Activated CD8-positive, alpha-beta memory T cell treated with anti-CD3 and anti-CD28 coated beads, Interleukin-2, amount 50 U/mL, for 48 hours (primary cell): ENCODE measurements at places on chromosomes 7 and 10.

DNA sequence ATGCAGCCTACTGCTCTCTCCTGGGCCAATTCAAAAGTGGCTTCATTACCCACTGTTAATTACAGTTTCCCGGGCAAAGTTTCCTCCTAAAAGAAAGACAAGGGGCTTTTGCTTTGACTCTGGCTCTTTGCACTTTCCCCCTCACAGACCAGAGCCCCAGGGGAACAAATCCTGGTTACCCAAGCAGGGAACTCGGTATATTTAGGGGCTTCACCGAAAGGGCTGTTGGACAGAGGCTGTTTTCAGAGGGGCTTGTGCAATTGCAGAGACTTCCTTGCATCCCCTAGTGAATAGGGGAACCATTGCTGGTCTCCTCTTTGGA lies 7.0 kb downstream of the CPA1 start:
- no peak for DNase-seq

DNA sequence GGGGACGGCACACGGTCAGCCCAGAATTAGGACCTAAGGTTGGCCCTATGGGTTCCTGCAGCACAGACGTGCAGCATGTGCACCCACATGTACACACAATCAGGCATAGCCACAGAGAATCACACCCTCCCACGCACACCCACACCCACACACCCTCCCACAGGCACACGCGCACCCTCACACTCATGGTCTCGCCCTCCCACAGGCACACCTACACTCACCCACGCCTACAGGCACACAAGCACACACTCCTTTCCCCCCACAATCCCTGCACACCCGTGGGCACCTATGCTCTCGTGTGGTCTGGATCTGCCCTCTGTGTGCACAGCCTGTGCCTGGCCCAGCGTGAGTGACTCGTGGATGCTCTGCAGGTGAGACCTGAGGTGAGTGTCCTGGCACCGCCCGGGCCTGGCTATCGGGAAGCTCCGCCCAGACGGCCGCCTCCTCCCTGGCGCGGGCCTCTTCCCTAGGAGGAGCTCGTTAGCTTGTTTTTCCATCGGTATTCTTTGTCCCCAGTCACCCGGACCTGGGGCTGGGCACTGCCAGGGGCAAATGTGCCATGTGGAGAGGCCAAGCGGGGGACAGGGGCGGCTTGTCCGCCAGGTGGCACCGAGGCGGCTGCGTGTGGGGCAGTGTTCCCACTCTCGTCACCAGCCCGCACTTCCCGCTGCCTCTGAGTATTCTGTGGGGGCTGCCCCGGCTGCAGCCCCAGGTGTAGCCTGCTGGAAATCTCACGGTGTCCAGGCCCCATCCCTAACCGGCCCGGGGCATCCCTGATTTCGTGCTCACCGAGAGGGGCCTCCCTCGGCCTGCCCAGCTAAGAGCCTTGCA lies 110.2 kb upstream of the FAM20C start:
- peak; percentile 37 for DNase-seq

- DNase-seq = no peak
Measured at GRCh38 chr7:155003092-155003375, at the start of gene PAXIP1. Gene PAXIP1, minus strand, starts transcription at chr7:155003124. Its CDS starts 195 bp downstream, at chr7:155002929.

DNA sequence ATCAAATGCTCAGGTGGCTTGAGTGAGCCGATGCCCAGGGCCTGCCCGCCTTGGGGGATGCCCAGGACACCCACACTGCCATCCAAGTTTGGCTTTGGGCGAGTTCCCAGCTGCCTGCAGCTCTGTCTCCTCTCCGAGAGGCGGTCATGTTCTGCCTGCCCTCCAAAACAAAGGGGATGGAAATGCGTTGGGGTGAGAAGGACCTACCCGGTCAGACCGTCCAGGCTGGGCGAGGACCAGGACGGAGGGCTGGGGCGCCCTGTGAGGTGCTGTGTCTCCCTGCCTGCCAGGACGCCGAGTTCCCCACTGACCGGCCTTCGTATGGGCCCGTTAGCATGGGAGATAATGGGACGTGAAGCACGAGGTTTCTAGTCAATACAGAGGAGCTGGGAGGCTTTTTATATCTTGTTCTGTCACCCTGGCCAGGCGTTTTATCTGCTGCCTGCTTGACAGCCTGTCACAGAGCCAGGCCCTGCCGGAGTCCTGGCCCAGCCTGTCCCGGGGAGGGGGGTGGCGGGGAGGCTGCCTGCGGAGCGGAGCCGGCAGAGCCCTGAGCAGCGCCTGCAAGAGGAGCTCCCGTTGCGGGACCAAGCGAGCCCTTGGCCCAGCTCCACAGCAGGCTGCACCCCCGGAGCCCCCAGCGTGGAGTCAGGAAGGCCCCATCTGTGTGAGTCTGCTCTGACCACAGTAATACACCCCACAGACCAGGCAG lies 22.0 kb upstream of the ELFN1 start:
- DNase-seq = no peak

DNA sequence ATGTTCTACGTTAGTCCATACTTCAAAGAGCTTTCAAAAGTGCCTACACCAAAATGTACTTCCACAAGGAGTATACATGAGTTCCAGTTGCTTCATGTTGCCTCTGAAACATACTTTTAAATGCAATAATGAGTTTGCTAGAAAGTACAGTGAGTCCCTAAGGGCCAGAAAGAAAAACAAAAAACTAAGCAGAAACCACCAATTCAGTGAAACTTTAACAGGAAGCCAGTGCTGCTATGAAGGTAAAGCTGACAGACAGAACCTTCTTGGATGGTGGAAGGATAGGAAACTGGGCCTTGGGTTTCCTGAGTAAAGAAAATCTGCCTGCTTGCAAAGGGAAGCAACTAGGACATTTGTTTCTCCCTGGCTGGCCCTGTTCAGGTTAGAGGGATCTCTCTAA lies 104.2 kb downstream of the CTTNBP2 start:
- no peak for DNase-seq

DNA sequence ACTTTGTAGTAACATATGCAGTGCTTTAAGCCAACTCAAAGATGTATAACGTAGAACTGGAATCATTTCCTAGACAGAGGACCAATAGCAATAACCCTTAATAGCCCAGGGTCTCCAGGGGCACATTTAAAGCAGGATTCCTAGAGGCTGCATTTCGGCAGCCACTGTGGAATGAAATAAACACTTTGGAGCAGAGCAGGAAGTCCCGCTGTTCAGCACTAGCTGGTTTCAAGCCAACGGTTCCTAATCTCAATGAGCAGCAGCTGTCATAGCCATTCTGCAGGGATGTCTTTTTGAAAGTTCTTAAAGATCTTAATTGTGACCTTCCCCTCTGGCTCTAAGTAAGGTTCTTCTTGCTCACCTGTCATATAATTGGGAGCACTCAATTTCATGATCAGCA lies 18.4 kb upstream of the MACROH2A2 start:
- DNase-seq = no peak

- peak; percentile 83 for DNase-seq
Measured at GRCh38 chr10:79242620-79243152, 104.6 kb upstream of the PPIF start.

GRCh38 chr7:71775648-71776047 lies 636.5 kb downstream of the CALN1 start:
- DNase-seq = no peak

DNA sequence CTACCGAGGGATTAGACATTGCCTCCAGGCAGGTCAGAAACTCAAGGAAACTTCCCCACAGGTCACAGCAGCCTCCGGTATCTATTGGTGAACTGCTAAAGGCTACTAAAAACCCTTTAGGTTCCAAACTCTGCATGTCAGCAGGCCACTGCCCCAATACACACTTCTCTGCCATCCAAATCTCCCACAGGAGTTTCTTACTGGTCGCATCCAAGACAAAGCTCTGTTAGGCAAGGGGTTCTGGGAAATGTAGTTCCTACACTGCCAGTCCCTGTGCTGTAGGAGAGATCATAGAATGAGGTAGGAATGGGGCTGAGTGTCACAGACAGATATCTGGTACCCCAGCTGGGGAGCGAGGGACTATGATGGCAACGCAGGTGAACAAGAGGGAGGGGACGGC lies 757.0 kb upstream of the C7orf33 start:
- no peak for DNase-seq

DNA sequence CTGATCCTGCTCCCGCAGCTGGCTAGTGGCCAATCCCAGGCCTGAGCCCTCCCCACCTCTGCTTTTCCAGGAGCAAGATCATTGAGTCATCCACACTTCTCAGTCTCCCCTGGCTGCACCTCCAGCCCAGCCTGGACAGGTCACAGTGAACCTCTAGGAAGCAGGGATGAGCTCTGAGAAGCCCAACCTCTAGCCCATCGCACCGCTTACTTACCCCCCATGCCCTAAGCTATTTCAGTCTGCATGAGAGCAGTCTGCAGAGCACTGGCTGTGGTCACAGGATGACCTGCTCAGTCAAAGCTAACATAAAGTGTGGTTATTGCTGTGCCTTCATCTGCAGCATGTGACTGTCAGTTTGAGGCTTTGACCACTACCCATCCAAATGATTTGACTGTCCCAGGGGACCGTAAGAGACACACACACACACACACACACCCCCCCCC lies 129.2 kb downstream of the SORBS1 start:
- DNase-seq = no peak

DNA sequence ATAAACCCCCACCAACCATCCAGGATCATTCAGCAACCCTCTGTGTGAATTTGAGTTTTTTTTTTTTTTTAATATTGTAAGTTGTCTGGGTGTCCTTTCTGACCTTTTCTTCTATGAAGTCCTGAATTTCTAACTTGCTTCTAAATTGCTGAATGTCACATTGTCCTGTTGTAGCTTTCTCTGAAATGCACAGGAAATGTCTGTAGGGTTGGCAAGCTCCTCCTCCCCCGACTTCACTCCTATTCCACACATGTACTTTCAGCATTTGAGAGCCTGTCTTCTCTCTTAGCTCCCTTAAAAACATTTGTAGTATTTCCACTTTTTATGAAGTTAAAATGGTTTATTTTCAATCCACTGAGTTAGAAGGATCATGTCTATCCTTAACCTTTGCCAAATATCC lies 3.3 kb upstream of the CNNM2 start:
- DNase-seq = no peak

DNA sequence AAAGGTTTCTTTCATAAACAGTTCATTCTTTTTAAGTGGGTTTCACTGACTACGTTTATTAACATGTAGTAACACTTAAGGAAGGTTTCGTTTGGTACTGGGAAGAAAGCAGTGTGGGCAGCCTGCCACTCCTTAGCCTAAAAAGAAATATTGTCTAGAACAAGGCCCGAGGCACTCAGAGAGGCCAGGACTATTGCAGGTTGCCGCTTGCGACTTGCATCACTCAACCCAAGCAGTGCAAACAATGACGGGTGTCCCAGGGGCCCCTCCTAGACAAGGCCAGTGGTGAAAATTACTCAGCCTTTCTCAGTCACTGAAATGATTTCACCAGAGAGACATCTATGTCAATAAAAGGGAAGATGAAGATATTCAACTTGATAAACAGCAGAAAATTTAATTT lies 243.9 kb downstream of the SNX13 start:
- no peak for DNase-seq

DNA sequence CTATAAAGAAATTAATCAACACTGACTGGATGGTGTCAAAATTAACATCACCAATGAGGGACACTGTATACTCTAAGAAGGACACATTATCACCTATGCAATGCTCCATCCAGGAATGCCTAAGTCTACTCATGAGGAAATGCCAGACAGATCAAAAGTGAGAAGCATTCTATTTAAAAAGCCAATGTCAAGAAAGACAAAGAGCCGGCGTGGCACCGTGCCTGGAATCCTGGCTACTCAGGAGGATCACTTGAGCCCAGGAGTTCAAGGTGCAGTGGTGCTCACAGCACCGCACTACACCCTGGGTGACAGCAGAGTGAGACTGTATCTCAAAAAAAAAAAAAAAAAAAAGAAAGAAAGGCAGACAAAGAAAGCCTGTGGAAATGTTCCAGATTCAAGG lies 45.5 kb upstream of the ANAPC16 start:
- no peak for DNase-seq

- no peak for DNase-seq
Measured at GRCh38 chr10:61899069-61899531, 2.4 kb upstream of the ARID5B start.

DNA sequence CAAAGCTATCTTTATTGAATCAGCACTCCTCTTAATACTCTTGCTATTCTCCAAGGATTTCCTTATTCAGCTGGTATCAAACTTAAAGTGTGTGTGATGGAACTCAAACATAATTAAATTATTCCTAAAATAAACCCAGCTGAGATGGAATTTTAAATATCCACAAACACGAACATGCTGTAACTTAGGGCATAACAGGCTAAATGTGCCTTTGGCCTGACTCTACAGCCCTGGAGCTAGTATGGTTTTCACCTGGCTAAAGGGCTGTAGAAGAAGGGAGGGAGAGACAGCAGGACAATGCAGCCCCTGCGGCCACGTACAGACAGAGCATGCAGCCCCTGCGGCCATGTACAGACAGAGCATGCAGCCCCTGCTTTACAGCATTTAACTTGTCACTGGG lies 34.0 kb downstream of the ESYT2 start:
- DNase-seq = no peak

GRCh38 chr10:125646311-125646710 lies 36.7 kb downstream of the TEX36 start:
- DNase-seq = no peak

- no peak for DNase-seq
Measured at GRCh38 chr7:136868496-136869000, at the start of gene CHRM2. Gene CHRM2, plus strand, starts transcription at chr7:136868652. Its CDS starts 146,214 bp downstream, at chr7:137014866.

- no peak for DNase-seq
Measured at GRCh38 chr7:107064255-107064654, 19.8 kb downstream of the PRKAR2B start.

DNA sequence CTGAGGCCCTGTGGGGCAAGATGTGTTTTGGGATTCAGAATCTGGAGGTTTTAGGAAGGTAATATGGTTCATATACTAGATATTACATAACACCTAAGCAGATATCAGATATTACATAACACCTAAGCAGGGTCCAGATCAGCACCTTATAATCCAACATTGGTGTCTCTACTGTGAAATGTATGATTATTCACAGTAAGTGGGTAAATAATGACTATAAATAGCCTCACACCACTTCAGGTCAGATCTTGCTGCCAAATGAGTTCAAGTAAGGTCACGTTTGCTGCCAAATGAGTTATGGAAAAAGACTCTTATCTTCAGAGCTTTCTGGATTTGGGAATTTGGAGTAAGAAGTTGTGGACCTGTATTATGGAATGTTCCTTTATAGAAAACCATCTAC lies 14.6 kb downstream of the ADRB1 start:
- DNase-seq = no peak

DNA sequence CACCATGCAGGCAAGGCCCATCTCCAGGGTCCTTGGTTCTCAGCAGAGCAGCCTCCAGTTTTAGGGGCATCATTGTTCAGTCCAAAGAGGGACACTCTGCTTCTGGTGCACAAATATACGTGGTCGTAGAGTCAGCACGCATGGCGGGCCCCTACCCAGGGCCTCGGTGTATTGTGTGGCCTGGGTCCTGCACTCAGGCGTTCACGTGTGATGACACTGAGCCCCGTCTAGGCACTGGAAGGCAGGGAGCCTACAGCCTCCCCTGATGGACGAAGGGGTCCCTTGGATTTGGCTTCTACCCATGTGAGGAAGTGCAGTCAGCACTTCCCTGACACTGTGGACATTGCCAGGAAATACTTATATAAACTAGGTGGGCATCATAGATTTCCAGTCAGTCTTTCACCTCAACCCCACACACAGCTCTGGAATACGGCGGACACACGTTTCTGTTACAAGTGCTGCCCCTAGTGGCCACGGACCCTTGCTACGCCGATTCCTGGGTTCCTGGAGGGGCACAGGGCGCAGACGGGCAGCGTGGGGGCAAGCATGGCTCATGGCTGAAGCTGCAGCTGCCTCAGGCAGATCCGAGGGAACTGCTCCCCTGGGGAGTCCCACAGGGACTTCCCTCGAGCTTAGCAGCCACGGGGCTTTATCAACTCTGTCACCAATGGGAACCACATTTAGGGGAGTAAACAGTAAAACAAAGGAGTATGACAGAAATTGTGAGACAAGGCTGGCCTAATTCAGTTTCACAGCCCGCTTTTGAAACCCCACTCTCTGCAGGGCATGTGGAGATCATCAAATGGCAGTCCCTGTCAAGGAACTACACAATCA lies 25.4 kb downstream of the AIFM2 start:
- no peak for DNase-seq
